NCI-H748 treated with DMSO at 0.1 percent for 48 hours (cell line): ENCODE measurements at places on chromosomes 6 and 20.

GRCh38 chr20:9129756-9130155 lies 60.9 kb downstream of the PLCB4 start:
- DNase-seq, result no peak

DNA sequence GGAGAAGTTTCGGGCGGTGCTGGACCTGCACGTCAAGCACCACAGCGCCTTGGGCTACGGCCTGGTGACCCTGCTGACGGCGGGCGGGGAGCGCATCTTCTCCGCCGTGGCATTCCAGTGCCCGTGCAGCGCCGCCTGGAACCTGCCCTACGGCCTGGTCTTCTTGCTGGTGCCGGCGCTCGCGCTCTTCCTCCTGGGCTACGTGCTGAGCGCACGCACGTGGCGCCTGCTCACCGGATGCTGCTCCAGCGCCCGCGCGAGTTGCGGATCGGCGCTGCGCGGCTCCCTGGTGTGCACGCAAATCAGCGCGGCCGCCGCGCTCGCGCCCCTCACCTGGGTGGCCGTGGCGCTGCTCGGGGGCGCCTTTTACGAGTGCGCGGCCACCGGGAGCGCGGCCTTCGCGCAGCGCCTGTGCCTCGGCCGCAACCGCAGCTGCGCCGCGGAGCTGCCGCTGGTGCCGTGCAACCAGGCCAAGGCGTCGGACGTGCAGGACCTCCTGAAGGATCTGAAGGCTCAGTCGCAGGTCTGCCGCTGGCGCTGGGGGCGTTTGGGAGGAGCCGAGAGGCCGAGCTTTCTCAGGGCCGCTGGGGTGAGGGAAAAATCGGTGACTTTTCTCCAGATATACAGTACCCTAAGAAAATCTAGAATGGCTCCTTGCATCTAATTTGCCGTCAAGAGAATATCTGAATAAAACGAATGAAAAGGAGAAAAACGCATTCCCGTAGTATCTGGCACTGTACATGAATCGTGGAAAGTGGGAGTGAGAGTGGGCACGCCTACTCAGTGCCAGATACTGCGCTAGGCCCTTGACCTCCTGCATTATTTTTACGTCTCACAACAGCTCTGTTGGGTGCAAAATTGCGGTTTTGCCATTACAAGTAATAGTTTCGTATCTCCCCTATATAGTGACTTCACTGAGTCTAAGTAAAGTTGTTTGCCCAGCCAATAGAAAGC lies 1.0 kb downstream of the CALHM6 start:
- peak; percentile 22 for DNase-seq

GRCh38 chr6:11207199-11207968 lies 25.1 kb downstream of the NEDD9 start:
- no peak for DNase-seq

DNA sequence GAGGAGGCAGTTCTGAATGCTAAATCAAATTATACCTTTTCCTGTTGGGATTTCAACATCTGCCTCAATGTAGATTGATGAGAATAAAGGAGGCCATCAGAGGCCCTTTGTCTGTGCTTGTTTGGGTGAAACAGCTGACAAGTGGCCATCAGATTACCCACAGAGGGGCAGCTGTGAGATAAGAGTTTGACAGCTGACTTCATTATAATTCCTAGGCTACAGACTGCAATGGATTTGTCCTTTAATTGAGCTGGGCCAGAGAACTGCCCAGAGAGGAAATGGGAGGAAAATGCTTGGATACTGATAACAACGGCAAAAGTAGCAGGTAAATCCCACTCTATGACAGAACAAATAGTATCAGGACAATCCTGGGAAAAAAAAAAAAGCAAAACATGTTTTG lies 649.4 kb downstream of the HDGFL1 start:
- DNase-seq, result peak; percentile 92

- no peak for DNase-seq
Measured at GRCh38 chr20:21342656-21343345, 39.7 kb downstream of the XRN2 start.

DNA sequence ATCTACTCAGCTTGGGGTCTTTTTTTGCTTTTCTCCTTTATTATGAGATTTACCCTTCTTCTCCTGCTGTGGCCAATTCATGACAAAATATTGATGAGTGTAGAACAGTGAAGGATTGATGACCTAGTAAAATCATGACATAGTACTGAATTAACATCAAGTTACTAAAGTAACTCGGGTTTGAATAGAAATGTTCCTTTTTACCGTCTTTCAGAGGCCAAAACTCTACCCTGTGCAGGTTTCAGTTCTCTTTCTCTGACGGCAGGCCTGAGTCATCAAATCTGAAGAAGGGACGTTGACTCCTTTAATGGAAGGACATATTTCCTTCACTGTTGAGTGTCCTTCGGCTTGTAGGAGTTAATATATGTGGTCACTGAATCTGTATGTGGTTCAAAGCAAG lies 80.7 kb downstream of the RREB1 start:
- no peak for DNase-seq

- no peak for DNase-seq
Measured at GRCh38 chr6:33189625-33190448, 2.4 kb downstream of the COL11A2 start.

DNA sequence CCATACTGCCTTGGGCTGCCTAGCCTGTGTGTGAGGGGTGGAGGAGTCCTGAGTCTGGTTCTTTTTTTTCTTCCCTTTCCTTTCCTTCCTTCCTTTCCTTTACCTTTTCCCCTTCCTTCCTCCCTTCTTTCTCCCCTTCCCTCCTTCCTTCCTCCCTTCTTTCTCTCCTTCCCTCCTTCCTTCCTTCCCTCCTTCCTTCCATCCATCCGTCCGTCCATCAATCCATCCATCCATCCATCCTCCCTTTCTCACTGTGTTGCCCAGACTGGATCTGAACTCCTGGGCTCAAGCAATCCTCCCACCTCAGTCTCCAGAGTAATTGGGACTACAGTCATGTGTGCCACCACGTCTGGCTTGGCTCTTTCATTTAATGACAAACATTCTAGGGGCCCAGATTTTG lies 750.7 kb upstream of the CHD6 start:
- DNase-seq, result no peak

- DNase-seq, result no peak
Measured at GRCh38 chr6:79062708-79063107, 15.3 kb downstream of the PHIP start.

GRCh38 chr6:110216140-110216539 lies 35.9 kb downstream of the CDC40 start:
- no peak for DNase-seq

GRCh38 chr6:147651249-147652063 lies 143.0 kb downstream of the SAMD5 start:
- no peak for DNase-seq

GRCh38 chr6:84836366-84836765 lies 72.0 kb upstream of the TBX18 start:
- DNase-seq, result no peak

- DNase-seq, result no peak
Measured at GRCh38 chr6:74356391-74356790, 660.4 kb downstream of the CD109 start.

DNA sequence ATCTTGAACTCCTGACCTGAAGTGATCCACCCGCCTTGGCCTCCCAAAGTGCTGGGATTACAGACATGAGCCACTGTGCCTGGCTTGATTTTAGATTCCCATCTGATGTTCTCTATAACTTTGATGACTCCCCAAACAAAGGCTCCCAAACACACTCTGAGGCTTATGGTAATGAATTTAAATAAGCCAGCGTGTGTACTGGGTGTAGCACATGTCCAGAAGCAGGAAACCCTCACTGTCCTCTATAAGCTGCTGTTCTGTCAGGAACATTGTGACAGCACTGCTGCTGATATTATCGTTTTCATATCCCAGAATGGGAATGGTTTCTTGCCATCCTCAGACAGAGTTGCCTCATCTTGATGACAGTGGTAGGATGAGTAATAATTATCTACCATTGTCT lies 54.1 kb upstream of the SALL4 start:
- no peak for DNase-seq

DNA sequence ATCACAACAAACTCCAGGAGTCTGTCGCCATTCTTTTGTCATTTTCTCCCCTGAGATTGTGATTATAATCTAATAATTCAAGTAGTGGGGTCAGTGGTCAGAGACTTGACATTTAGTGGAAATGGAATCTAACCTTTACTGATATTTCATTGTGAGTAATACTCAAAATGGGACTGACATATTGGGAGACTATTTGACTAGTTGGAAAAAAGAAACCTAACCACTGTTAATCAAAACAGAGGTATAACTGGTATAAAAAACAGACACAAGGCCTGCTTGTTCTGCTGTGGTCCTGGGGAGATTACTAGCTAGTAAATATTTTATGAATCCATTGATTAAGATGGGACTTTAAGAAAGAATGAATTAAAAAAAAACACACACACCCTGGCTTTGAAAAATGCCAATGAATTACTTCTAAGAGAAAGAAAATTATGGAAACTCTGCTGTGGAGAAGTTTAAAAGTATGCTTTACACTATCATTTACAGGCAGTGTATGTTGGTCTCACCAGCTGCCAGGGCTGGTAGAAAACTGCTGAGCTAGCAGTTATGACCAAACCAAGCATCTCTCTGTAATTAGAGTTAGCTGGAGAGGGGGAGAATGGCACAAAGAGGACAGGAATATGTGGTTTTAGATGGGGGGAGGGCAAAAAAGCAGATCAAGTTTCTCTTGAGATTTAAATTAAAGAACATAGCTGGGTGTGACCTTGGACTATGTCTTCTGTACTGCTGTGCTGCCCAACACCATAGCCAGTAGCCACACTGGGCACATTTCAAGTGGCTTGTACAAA lies 103.7 kb downstream of the FYN start:
- DNase-seq, result no peak
